ENCODE measurements at places on chromosomes 1 and 21. TPM values are rescaled to one million over a fixed set of nuclear protein-coding genes. Genes with fewer than 3 reads are reported as not detected.

Gene KCNT2
- total RNA-seq = under 0.01 TPM

Gene PLPPR4
- not detected for total RNA-seq

Gene MSH4
- under 0.01 TPM for total RNA-seq

Gene S100A4
- total RNA-seq = 7.9 TPM

Gene PBXIP1
- total RNA-seq = 79.6 TPM

Gene NUF2
- total RNA-seq = 21.8 TPM

All from epithelial cell of umbilical artery (primary cell).